CMK (cell line): ENCODE measurements at places on chromosomes 7 and 10.

GRCh38 chr10:100826031-100826651 is 80.8 kb downstream of the PAX2 start:
- DNase-seq = peak; percentile 37

GRCh38 chr10:89175816-89176215 is 31.3 kb downstream of the CH25H start:
- no peak for DNase-seq

DNA sequence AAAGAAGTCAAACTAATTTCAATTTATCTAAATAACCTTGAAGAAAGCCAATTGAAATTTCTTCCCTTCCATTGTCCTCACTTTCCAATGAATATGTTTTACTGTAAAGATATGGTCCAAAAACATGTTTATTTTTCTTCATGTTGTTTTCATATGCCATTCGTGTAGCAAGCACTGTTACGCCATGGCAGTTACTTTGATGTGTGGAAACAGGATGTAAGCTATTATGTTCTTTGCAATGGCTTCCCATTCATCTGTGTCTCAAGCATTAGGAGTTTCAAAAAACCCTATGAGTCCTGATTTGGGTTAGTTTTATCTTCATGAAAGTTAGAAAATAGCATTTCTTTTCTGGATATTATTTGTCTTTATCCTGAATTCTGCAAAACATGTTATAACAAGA is 31.0 kb downstream of the GPR141 start:
- DNase-seq = no peak

DNA sequence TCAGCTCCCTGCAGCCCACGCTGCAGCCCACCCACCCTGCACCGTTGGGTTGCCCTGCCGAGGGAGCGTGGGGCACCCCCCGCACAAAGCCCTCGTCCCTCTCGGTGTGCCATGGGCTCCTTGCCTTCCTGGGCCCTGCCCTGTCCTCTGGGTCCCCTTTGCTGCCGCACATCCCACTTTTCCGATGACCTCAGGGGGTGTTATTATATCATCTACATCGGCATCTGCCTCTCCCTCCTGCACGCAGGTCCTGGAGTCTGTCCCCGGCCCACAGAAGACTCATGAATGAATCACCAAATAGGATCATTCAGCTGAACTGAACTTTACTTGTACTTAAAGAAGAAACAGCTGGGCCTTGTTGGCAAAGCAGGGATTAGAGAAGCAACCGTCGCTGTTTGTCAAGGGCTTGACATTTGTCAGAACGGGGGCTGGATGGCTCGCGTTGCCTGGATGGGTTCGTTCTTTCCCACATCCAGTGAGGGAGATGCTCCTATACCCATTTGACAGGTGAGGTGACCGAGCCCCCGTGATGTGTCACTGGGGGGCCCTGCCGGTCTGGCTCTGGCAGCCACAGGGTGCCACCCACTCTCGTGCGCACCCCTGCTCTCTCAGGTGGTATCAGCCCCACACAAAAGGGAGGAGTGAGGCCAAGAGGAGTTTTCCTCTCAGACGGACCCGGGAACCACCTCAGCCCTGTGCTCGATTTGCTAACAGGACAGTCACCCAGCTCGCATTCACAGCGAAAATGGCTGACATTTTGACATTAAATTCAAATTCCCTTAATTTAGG is 58.6 kb upstream of the EBF3 start:
- no peak for DNase-seq

DNA sequence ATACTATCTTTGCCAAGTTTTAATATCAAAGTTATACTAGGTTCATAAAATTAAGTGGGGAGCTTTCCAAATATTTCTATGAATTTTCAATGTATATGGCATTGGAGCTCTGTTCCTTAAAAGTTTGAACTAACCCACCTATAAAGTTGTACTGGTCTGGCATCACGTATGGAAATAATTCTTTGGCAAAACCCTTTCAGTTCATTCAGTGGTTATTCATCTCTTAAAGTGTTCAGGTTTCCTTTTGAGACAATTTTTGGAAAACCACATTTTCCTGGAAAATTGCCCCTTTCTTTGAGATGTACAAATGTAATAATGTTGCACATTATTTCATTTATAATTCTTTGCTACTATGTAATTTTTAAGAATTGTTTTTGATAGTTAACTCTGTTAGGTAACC is 62.5 kb upstream of the INPP5A start:
- no peak for DNase-seq

DNA sequence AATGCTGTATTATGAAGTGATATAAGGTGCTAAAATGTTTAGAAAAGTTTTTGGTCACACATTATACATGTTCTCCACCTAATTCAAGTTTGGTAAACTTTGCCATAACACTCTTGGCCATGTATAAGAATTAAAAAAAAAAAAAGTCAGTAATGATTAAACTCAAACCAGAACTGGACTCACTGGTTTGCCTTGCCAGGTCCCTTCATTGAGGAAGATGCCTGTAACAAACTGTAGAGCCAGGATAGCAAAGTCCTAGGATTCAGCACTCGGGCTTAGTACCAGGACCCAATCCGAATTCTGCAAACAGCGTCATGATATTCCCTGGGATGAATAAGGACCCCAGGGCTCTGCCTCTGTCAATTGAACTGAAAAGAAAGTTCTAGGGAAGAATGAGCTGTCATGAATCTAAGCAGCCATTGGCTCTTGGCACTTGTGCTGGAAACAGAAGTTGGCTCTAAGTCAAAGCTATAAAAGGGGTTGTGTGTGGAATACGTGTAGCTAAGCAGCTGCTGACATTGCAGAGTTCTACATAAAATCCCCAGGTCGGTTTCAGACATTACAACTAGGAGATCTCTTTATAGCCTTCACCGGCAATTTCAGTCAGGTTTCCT is 216.9 kb downstream of the C7orf25 start:
- DNase-seq = no peak

DNA sequence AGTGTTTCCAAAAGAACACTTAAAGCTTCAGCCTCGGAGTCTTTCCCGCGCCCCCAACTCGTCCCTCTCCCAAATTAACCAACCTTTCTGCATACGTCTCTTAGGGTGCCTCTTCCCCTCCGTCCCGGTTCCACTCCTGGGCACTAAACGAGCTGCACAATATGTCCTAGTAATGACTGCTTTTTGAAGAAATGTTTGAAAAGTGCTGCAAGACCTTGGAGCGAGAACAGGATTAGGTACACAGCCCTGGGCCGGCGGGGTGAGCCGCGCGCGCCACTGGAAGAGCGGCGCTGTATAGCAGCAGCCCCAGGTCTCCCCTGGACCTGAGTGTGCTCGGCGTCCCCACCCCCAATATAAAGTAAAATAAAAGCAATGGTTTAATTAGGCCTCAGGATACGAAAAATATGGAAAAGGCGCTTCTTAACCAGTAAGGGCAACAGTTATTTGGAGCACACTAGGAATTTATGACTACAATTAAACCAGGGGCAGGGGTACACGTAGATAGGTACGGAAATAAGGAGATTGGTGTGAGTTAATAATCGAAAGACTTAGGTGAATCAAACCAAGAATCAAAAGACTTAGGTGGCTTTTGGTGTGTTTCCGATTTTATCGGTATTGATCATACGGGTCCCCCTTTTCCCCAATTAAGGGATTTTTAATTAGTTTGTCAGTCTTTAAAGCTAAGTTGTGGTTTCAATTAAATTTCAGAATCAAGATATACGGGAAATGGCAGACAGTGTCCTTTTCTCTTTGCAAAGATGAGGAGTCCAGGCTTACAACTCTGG is 1.9 kb downstream of the TET1 start:
- no peak for DNase-seq

GRCh38 chr10:126502441-126502840 is 114.2 kb upstream of the ADAM12 start:
- DNase-seq = no peak

DNA sequence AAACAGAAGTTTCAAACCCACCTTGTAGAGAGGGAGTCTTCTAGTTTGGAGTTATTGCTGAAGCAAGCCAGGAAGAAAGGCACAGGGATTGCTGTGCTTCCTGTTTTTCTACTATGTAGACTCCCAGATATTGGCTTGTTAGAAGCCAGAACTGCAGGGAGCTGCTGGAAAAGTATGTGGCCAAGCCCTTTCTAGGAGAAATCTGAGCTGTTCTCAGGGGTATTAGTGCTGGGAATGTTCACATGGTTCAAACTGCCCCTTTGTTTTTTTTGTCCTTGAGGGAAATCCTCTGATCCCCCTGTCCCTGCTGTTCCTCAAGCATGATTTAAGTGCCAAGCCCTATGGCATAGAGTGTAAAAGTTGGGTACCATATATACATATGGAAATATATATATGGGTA is 184.0 kb downstream of the CCDC7 start:
- DNase-seq = no peak

GRCh38 chr10:21953585-21954057 is 49.9 kb downstream of the DNAJC1 start:
- no peak for DNase-seq

DNA sequence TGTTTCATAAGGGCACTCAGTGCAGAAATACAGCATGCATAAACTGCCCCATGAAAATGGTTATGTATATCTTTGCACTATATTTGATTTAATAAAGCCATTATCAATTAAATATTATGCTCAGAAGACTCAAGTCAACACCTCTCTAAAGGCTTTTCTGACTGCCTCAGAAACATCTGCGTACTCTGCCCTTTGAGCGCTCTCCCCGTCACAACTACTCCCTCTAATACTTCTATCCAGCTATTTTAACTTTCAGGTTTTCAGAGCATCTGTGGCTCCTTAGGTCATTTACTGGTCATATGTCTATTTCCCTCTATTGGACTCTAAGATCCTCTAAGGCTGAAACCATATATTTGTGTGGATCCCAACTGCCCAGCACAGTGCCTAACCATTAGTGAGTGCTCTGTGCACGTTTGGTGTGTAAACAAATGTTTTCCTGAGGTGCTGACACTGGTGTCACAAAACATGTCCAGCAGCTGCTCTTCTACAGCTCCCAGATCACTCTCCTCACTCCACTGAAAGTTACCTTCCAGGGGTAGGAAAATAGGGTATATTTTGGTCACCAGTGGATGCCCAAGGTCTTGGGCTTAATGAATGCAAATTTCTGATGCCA is 179.1 kb downstream of the BTAF1 start:
- DNase-seq = no peak

DNA sequence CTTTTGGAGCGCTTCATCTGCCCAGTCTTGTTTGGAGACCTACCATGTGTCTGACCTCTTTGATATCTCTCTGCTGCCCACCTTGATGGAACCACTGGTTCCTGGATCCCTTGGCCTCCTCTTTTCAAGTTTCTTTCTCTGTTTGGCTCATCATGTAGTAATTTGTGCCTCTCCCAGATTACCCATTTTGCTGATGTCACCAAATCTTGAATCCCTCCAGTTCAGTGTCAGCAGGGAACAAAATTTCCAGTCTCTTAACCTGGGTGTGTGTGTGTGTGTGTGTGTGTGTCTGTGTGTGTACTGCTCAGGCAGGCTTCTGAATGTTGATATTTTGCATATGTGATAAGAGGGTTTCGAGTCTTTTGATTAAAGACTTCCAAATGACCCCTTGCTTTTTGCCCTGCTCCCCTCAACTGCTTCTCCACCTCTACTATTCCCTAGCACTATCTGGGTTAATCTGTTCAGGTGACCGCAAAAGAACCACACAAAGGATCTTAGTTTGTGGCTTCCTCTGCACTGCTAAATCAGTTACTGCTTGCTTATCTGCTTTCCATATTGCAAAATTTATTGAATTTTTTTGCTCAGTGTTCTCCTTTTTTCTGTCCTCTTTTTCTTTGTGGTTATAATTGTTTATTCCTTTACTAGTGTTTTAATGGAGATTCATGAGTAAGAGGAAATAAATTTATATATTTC is 25.7 kb downstream of the MYO3A start:
- no peak for DNase-seq

- DNase-seq = peak; percentile 75
Measured at GRCh38 chr7:2104107-2104710, 128.5 kb downstream of the MAD1L1 start.

GRCh38 chr10:131930150-131930549 is 29.3 kb downstream of the PPP2R2D start:
- no peak for DNase-seq

- DNase-seq = no peak
Measured at GRCh38 chr10:22959292-22959691, 31.4 kb downstream of the ARMC3 start.

GRCh38 chr10:104045151-104046089 is 40.3 kb downstream of the COL17A1 start:
- DNase-seq = no peak

DNA sequence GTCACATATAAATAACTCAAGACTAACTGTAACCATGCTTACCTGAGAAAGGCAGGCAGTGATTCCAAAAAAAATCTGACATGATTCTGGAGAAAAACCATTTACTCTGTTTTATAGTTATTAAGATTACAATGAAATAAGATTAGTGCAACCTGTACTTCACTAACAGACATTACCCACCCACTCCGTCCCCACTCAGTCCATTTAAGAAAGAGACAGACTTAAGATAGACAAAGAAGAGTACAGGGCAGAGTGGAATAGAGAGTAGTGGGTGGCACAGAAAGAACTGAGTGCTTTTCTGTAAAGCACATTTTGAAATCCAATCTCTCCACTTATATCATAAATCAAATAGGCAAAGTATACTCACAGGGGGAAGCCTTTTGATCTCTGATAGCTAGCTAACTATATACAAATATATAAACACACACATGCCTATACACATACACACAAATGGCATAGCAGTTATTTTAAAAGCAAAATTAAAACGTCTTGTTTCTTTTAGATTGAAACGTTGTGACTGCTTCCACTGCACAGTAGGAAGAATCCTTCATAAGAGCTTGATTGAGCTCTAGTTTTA is 11.9 kb downstream of the PAXIP1 start:
- no peak for DNase-seq

DNA sequence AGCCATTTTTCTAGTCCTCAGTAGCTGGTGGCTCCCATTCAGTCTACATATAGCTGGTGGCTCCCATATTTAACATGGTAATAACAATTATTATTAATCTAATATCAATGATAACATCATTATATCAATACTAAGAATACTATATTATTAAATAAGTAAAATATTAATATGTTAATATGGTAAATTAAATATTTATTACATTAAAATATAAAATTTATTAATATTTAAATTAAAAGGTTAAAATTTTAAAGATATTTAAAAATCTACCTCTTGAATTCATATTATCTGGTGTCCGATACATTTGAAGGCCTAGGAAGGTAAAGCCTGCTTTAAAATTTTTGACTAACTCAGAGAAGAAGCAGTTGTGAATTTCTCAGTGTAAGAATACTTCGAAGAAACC is 69.8 kb downstream of the SPAG6 start:
- DNase-seq = no peak

GRCh38 chr10:75429159-75429827 is 2.1 kb upstream of the LRMDA start:
- no peak for DNase-seq
